H9 (cell line): ENCODE measurements at places on chromosomes 1 and 21. TPM values are rescaled to one million over a fixed set of nuclear protein-coding genes. Genes with fewer than 3 reads are reported as not detected.

Gene TP53BP2
- 46.2 and 49.7 TPM in 2 replicates for total RNA-seq

Gene F5
- total RNA-seq = 0.04 TPM in 2 replicates

Gene TMEM240
- total RNA-seq = 7.7 and 8.7 TPM in 2 replicates

Gene DNM3
- total RNA-seq = 2.7 and 3.3 TPM in 2 replicates

Gene TMEM125
- 19.1 and 19.6 TPM in 2 replicates for total RNA-seq

Gene SERINC2
- 14.1 and 14.7 TPM in 2 replicates for total RNA-seq

Gene SFN
- 3.8 and 4.3 TPM in 2 replicates for total RNA-seq

Gene PRR9
- total RNA-seq = not detected in 2 replicates

Gene EXO5
- total RNA-seq = 13.4 and 14.2 TPM in 2 replicates

Gene LDLRAD1
- total RNA-seq = not detected in 2 replicates

DNA sequence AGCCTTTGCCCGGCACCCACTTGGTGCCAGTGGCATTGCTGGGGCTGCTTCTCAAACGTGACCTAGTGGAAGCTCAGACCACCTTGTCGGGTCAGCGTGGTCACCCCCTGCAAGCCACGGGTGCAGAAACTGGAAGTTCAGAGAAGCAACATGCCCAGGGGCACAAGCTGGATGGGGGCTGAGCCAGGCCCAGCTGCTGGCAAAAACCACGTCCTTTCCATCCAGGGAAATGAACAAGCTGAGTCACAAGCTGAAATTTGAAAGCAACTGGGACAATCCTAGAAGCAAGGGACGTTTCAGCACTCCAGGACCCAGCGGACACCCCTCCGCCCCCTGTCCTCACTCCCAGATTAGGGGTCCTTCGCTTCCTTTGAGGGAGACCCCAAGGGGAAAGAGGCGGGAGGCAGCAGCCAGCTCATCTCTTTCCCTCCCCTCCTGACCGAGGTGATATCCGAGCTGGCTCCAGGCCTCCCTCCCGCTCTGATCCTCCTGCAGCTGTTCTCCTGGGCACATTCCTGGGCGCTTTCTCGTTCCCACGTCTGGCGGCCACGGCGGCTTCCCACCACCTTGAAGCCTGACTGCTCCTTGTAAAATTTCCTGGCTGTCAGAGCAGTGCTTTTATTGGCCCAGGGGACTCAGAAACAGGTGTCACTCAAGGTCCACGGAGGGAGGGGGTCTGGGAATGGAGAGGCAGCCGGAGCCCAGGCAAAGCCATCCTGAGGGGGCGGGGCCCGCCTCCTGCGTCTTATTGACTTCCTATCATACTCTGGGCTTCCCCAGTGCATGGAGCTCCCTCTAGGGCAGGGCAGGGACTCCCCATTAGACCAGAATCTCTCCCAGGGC, 62.8 kb downstream of the PAX7 start:
- DNase-seq = peak; percentile 94

GRCh38 chr1:86101616-86102015, 55.0 kb downstream of the COL24A1 start:
- DNase-seq = no peak

- DNase-seq = no peak
Measured at GRCh38 chr1:44045064-44045463, 13.8 kb upstream of the SLC6A9 start.

- DNase-seq = peak; percentile 76
Measured at GRCh38 chr1:6041432-6042062, 4.1 kb upstream of the KCNAB2 start.

DNA sequence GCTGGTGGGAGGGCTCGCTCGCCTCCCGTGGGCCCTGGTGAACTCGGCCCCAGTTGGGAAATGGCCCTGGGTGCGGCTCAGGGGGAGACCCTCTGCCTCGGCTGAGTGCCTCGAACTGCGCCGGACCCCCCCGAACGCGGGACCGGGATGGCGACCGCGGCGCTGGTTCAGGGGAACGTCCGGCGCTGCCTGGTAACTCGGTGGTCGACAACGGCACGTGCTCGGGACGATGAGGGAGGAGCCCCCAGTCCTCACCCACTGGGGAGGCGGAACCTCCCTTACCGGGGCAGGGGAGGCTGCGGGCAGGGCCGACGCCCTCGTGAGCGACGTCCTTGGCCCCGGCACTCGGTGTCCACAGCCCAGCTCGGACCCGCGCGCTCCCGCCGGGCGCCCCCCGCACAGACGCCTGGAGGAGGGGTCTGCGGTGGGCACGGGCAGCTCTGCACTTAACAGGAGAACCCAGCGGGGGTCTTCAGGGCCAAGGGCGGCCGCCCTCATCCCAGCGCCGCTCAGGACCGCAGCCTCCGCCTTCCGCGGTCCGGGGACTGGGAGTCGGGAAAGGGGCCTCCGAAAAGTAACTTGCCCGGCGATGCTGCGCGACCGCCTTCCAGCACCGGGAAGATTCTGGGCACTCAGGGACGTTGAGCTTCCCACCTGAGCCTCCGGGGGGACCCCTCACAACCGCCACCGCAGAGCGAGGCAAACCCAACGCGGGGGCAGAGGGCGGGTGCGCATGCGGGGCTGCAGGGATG, 1.7 kb downstream of the HES4 start:
- peak; percentile 55 for DNase-seq

DNA sequence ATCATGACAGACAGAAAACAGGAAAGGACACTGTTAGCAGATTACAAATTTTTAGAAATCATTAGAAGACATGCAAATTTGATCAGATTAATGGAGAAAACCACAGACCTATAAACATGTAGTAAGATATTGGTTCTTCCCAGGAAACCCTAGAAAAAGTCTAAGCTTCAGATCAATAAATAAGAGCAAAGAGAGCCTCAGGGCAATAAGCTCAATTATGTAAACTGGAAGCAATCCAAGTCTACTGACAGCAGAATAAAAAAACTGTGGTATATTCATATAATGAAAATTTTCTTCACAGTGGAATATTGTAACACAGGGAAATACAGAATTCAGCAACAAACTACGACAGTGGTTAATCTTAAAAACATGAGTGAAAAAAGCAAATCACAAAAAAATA, 36.3 kb downstream of the NRDC start:
- DNase-seq = no peak

- DNase-seq = no peak
Measured at GRCh38 chr1:201145816-201146215, 8.5 kb downstream of the TMEM9 start.

DNA sequence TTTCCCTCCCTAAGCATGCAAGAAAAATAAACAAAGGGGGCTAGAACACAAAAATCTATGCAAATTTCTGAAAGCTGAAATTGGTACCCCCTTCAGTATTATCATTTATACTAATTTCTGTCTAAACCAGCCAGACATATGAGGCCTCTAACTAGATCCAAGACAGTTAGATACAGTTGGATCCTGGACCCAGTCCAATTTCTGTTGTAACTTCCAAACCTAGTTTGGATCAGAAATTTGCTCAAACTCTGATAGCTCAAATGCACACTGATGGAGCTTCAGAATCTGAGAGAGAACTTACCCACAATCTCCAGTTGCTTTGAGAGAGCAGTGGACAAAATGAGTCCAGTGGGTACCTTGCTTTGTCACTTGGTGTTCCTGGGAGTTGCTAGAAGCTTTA, 11.9 kb downstream of the CEP350 start:
- DNase-seq = no peak

DNA sequence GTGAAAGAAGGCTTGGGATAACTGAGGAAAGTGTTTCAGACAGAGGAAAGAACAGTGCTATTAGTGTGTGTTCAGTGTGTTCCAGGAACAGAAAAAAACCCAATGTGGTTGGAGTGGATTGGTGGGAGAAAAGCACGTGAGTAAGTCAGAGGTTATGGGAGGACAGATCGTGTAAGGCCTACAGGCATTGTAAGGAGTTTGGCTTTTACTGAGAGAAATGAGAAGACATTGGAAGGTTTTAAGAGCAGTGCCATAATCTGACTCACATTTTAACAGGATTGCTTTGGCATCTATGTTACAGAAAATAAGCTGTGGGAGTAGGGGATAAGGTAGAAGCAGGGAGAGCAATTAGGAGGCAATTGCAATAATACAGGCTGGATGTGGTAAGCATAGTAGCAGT, 4.8 kb downstream of the ARPC5 start:
- DNase-seq = no peak

- no peak for DNase-seq
Measured at GRCh38 chr21:41180752-41181151, 12.8 kb downstream of the BACE2 start.

DNA sequence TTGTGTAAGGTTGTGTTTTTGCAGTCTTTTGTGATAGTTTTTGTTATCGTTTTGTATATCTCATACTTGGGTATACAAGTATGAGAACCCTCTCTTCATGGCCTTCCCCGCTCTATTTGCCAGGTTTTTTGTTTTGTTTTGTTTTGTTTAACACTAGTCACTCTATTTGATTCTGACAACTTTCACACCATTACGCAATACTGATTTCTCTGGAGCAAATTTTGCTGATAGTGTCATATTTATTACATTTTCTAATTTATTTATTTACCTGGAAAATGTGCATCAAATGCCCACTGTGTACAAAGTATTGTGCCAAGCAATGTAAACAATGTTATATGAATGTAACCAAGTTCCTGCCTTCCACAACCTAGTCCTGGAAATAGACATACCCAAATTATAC, 90.1 kb downstream of the LRRC40 start:
- no peak for DNase-seq

DNA sequence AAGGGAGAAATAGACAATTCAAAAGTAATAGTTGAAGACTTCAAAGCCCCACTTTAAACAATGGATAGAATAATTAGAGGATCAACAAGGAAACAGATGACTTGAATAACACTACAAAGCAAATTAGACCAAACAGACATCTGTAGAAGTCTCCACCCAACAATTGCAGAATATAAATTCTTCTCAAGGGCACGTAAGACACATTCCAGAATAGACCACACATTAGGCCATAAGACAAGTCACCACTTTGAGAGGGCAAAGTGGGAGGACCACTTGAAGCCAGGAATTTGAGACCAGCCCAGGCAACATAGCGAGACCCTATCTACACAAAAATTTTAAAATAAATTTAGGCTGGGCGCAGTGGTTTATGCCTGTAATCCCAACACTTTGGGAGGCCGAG, 20.5 kb upstream of the RNF186 start:
- no peak for DNase-seq

GRCh38 chr1:21126324-21126723, 50.4 kb downstream of the EIF4G3 start:
- DNase-seq = peak; percentile 62

- no peak for DNase-seq
Measured at GRCh38 chr1:19034721-19035120, 78.2 kb upstream of the IFFO2 start.

DNA sequence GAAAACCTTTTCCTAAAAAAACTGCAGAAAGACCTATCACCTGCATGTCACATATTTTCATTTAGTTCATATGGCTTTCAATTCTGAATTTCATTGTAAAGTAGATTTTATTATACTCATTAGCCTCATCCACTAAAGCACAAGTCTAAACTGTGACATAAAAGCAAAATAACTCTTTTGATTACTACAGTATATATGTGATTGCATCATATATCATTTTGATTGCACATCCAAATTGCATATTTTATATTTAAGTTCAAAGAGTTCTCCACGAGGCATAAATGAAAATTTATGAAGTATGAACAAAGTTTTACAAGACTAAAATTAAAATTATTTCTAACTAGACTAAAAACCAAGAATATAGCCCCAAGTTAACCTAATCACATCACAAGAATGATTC, 19.3 kb downstream of the PALMD start:
- no peak for DNase-seq

- no peak for DNase-seq
Measured at GRCh38 chr1:198234520-198235251, 77.9 kb downstream of the NEK7 start.

DNA sequence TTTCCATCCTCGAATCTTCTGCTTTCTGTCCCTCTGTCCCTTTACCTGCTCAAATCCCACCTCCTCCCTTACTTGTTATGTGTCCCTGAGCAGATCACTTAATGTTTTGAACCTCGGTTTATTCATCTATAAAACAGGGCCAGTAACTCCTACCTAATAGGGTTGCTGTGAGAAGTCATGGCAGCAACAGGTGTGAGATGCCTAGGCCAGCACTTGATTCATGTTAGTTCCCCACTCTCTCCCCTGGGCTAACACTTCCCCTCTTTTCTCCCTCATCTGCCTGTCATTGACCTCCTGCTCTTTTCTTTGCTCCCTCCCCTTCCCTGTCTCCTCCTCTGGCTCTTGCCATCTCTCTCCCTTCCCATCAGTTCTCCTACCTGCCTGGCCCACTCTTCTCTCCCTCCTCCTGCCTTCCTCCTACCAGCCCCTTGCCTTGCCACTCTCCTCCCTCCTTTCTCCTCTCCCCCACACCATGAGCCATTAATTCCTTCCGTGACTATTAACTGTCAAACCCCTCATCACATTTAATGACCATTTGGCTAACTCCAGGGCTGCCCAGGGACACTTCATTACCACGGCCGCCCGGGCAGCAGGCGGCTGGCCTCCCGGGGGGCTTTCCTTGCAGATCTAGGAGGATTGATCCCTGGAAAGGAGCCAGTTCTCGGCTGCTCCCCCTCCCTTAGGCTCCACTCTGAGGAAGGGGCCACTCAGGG, 90.6 kb upstream of the CD1D start:
- no peak for DNase-seq

DNA sequence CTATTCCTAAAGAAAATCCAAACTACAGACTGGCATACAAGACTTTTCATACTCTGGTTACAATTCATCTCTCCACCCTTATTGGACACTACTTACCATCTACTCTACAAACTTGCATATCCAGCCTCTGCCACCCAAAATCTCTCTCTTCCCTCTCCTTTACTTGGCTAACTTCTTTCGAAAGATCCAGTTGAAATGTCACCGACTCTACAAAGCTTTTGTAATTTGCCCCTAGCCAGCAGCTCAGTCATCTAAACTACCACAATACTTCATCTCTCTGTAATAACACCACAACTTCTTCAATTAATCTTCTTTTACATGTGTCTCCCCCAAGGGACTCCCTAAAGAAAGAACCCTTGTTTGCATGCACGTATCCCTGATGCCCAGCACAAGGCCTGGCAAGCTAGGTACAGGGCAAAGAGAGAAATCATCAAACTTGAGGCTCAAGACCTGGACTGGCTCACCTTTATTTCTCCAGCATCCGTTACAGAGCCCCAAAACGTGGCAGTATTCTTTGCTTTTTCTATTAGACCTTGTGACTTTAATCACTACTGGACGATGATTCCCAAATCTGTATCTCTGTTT, 2.7 kb downstream of the ZBTB21 start:
- no peak for DNase-seq

DNA sequence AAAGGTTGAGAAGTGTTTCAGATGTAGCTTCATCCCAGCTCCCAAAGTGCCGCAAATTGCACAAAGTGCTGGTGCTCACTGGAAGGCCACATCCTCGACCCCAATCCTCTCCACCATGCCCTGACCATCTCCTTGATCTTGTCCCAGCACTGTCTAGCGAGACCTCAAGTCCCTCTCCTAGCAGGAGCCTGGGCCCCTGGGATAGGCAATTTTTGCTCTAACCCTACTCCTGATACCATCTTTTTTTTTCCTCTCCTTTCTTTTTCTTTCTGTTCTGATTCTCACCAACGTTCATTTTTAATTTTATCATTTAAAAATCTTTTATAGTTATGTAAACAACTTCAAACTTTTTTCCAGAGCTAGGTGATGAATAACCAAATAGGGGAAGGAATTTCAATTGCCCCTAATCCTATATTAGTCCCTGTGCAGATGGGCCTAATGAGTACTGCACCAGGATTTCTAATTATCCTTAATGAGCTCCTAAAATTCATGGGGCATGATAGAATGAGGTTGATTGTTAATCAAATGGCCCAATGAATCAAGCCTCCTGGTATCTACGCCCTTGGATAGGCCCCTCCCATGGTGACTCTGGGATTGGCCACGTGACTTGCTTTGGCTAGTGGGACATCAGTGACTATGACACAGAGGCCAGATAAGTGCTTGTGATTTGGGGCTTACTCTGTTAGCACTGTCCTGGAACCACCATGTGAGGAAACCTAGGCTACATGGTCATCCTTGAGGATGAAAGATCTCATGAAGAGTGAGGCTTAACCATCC, 41.5 kb upstream of the TENT5B start:
- DNase-seq = no peak
